ENCODE measurements at places on chromosomes 16 and 17. TPM values are rescaled to one million over a fixed set of nuclear protein-coding genes. Genes with fewer than 3 reads are reported as not detected.

KRTAP3-2 gene
- 0.18 TPM for total RNA-seq

SDR42E2 gene
- not detected for total RNA-seq

DNA sequence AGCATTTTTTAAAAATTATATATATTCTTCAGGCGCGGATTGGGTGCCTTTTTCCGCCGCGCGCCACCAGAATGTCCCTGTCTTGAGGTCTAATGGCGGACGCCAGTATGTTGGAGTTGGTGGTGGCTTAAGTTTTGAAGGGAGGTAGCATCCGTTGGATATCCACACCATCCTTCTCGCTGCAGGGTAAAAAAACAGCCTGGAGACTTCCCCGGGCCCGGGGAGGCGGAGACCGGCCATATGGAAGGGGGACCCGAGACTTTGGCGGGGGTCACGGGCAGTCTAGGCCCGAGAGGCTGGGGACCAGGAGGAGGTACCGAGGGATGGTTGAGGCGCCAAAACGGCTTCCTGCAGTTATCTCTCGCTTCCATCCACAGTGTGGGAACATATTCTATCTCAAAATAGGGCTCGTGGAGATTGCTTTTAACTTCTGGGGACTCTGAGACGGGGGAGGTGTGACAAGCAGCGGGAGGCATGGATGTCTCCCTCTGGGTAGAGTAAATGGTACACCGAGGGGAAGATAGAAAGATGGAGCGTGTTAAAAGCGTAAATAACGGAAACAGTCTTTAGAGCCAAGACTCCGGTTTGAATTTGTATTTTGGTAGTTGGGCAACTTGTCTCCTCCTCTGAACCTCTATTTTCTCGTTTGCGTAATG, at the start of gene SF3B3:
SF3B3 (plus strand) TSS at position 74 of the 656 bp plus-strand sequence. CDS start 2,841 bp downstream, outside the sequence.
- no peak for DNase-seq

DNA sequence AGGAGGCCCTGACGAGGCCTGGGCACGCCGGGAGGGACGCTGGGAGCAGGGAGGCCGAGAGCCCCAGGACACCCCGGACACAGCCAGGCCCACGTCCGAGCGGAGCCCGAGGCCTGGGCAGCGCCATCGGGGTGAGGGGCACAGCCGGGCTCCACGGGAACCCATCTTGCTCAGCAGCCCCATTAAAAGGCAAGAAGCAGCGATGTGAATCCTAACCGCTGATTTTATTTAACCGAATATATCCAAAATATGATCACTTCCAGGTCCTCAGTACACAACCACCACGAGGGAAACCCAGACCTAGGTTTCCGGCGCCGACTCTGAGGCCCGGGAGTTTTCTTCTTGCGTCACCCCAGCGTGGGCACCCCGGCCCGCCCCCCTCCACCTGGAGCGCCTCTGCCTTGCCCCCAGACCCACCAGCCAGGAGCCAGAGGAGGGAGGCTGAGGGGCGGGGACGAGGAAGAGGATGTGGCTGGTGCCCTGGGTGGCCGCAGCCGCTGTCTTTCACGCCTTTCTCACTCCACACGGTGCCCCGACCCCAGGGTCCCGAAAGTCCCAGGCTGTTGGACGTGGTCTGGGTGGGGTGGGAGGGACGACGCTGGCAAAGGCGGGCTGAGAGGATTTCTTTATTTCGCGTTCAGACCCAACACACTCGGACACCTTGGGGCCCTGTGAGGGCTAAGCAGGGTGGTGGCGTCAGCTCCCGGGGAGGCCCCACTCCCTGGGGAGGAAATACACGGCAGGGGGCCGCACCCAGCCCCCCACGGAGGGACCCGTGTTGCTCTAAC, 568 bp upstream of the CCDC154 start:
- no peak for DNase-seq

DNA sequence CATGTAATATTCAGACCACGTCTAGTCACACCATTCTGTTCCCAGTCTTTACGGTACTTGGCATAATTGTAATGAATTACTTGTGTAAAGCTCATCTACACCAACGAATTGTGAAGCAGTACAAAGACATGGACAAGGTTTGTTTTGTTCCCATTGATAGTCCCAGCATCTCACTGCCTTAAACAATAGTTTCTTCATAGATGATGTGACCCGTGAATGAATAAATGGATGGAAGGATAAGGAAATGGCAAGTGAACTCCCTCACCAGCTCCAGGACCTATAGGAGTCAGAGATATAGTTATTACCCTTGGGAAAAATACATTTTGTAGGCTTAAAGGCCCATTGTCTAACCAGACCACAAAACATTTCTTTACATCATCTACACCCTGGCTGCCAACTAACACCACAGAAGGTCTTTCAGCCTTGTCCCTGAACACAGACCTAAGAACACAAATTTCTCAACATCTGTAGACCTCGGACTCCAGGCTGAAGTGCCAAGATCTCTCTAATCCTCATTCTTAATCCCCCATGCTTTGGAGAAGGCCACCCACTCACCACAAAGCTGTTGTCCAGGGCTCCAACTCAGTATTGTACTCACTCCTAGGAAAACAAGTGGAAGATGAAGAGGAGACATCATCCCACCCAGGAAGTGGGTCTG, 38.2 kb downstream of the MAF start:
- DNase-seq, result no peak

- peak; percentile 40 for DNase-seq
Observed at GRCh38 chr16:79001156-79001967, 599.2 kb downstream of the MAF start.

DNA sequence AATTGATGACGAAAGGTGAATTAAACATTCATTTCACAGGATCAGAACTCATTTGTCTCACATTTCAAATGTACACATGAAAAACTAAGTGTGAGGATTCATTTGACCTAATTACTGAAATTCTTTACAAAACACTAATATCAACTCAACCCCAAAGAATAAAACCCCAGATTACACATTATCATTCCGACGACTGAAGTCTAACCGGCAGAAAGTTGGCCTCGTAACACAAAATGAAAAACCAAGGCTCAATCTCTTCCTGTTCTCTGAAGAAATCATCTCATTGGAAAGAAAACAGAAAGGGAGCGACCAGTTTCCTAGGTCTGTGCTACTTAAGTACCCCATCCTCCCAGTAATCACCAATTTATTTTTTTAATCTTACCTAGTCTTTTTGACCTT, 1.8 kb downstream of the JPT1 start:
- no peak for DNase-seq

DNA sequence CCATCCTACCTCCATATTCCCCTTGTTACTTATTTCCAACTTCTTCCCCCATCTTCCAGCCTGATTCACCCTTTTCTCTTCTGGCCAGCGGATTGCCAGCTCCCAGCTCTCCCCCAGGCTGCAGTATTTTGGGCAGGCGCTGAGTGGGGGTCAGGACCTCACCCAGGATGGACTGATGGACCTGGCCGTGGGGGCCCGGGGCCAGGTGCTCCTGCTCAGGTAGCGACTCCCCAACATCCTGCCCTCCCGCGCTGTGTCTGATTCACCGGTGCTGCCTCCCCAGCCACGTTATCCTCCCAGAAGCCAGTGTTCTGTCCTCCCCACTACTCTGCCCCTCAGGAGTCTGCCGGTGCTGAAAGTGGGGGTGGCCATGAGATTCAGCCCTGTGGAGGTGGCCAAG, 15.4 kb downstream of the COX6A2 start:
- no peak for DNase-seq
